ENCODE measurements at places on chromosomes 6 and 20.

DNA sequence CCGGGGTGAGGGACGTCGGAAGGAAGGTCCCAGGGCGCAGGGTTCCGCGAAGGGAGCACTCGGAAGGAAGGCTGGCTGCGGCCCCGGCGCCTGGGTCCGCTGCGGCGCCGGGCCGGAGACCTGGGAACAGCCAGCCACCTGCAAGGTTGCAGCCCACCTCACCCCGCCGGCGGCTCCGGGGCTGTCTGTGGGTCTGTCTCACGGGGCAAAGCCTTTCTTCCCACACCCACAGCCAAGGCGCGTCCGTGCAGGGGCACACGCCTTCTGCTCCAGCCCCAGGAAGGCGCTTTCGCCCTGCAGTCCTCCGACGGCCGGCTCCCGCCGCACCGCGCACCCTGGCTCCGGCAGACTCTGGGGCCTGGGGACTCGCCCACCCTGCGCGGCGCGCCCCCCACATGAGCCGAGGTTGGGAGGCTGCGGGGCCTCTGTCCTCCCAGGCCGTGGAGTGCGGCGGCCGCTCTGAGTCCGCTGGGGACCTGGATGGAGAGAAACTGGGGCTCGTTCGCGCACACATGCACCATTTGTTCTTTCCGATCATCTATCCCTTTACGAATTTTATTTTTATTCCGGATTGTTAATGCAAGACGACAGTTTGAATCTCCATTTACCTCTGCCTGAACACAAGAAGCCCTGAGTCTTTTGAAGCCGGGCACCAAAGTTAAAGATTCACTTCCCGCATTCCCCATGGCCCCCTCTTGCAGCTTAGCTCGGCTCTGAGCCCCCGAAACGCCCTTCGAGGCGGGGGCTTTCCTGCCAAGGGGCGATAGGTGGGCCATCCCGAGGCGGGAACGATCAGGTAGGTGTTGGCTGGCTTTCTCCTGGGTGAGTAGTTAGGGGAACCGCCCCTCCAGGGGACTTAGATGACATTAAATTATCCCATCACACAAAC is 4.5 kb upstream of the FOXC1 start:
- no peak for DNase-seq

DNA sequence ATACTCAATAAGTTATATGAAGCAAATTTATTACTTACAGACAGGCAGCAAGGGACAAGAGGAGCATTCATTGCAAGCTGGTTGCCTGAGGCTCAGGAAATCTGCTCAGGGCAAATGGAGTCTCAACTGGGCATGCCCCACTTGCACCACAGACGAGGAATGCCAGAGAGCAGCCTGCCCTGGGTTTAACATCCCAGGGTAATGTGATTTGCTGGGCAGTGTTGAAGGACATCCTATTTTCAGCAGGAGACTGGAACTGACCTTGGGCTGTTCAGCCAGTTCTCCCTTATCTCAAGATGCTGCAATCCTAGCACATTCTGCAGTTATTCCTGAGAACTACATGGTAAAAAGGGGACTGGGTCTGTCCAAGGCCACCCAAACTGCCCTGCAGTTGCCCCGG is 3.8 kb upstream of the ENTPD6 start:
- no peak for DNase-seq

- DNase-seq = no peak
Measured at GRCh38 chr6:47655719-47656595, 42.4 kb upstream of the ADGRF4 start.

GRCh38 chr6:37146735-37147157 is 23.2 kb upstream of the PIM1 start:
- DNase-seq = no peak

DNA sequence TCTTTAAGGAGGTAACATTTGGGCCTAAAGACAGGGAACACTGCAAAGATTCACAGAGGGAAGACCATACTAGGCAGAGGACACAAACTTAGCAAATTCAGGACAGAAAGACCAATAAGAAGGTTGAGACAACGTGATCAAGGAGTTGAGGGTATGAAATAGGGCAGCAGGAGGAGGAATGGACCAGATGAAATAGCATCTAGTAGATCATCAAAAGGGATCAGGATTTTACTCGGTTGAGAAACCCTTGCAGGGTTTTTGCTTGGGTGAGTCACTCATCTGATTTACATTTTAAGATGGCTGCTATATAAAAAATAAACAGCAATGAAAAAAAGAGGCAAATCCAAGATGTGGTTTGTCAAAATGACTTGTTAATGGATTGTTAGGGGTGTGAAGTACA is 4.7 kb downstream of the BCLAF1 start:
- no peak for DNase-seq

- no peak for DNase-seq
Measured at GRCh38 chr6:52209770-52210169, 23.6 kb downstream of the IL17A start.

GRCh38 chr20:64188682-64189529 is 24.7 kb downstream of the MYT1 start:
- no peak for DNase-seq

DNA sequence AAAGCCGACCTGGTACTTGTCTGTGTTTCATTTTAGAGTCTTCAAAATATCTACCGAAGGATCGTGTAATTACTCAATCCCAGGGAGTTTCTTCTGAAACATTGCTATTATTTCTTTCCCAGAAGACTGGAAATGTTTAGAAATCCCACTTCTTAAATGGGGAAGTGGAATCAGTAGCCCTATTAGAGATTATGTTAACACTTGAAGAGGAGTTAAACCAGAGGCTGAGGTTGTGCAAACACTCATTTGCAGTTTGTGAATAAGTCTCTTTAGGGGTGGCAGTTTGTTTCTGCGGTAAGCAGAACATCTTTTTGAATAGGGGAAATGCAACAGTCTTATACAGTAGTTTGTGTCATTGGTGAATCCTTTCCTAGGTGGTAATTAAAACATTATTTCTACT is 21.3 kb downstream of the DSP start:
- no peak for DNase-seq

DNA sequence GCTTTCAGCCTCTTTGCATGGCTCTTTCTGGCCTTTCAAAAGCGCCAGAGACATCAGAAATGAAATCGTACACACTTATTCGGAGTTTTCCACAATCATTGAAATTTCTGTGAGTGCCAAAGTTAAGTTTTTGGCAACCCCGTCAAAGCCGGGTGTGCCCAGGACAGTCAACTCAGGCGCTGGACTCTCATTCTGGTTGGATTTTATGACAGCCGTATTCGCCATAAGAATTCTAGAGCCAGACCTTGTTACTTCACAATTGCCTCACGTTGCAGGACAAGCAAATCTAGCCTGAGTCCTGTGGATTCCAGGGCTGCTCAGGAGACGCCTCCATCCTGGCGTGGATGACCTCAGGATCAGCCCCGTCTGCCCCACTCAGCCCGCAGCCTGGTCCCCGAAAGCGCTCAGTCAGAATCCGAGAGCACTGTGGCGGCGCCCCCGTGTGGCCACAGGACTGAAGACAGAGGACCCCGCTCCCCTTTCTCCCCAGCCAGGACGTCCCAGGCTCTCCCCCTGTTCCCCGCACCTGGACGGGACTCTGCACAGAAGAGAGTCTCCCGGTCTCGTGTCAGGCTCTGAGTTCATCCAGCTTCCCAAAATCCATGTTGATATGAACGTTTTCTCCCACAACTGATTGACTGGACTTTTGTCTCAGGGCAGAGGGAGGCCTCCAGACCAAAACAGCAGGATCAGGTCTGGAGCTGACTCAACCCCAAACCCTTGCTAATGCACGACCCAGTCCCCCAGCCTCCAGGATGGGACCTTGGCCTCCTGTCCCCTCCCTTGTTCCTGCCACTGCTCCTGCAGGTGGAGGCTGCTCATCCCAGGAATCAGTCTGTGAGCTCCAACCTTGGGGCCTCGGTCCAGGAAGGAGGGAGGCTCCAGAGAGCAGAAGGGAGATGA is 38.2 kb downstream of the MICA start:
- peak; percentile 74 for DNase-seq

GRCh38 chr20:382291-383115 is 1.9 kb downstream of the TRIB3 start:
- DNase-seq = no peak

- DNase-seq = peak; percentile 32
Measured at GRCh38 chr6:130282234-130282995, 59.7 kb upstream of the SAMD3 start.

DNA sequence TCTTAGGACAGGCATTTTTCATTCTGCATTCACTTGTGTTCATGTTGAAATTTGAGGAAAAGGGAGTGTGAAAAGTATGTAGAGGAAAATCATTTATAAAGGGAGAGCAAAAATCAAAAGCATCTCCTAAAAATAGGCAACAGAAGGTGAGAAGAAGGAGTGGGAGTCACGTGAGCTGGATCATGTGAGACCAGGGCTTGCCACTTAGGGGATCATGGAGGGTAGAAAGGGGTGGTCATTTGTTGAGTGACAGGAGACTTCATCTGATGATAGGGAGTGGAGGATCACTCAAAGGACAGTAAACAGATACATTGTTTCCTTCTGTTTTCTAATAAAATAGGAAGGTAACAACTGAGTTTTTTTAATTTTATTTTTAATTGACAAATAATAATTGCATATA is 17.1 kb downstream of the RBM24 start:
- DNase-seq = no peak

DNA sequence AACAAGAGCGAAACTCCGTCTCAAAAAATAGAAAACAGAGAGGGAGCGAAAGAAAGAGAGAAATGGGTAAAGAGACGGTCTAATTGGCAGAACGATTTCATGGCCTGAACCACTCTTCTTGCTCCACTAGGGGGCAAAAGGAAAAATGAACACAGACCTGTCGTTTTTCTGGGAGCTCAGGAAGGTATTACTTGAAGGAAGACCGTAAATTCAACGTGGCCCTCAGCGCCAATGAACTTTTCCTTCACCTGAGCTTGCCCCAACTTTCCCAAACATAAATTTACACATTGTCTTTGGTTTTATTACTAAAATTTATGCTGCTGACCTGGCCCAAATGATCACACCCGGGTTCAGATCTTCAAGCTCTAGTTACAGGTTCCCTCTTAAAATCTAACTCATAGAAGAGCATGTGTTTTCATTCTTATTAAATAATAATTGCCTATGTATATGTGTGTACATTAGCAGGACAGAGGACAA is 67.3 kb downstream of the ATP9A start:
- no peak for DNase-seq

DNA sequence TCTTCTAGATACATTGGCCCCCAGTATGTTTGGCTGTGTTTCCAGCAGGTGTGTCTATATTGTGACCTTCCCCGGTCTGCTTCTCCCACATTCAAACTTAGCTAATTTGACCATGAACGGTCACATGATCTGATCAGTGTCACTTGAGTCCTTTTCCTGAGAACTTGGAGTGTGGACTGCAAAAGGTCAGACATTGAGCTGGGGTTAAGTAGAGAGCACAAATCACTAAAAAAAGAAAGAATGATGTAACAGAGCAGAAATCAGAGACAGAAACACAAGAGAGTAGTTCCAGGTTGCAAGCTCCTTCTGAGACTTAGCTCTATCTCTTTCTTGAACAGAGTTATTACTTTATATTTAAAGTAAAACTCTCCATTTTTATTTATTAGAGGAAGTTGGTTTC is 733.9 kb downstream of the CBLN4 start:
- DNase-seq = no peak

DNA sequence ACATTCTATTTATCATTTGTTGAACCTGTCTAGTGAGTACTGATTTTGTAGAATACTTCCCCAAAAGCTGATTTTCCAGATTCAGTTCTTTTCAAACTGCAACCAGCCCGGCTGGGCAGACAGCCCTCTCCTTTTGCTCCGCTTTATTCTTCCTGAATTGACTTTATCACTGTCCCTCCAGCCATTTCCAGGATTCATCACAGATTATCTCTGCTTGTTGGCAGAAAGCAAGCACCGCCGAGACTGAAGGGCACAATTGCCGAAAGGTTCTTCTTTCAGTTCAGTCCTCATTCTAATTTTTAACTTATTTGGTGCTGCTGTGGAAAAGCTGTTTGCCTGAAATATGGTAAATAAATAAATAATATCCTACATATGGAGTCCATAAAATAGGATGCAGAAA is 369.1 kb upstream of the FLRT3 start:
- DNase-seq = no peak

DNA sequence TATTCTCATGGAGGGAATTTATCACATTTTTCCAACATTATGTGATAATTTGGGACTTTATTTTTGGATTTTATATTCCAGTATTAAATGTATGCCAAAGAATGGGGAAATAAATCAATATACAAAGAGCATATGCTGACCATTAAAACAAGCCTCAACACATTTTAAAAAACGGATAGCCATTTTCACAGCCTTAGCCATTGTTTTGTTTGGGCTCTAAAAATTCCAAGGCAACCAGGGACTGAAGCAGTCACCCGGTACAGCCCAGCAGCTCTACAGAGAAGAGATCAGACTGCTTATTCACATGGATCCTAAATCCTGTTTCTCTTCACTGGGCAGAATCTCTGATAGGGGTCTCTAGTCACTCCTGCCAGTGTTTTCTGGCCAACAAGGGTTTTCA is 150.2 kb upstream of the OGFRL1 start:
- no peak for DNase-seq

DNA sequence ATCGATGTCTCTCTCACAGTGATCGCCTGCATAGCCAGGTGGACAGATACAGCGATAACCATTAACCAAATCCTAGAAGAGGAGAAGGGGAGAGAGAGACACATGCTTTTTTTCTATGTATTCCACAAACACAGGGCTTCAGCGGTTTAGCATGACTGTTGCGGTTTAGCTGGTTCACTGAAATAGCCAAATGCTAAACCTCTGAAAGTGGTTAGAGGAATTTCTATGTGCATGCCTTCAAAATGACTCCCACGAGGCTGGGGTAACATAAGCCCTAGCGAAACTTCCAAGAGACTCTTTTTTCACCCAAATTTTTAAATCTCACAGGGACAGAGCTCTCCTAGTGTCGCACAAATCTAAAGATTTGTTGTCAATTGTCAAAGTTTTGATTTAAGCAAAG is 25.1 kb downstream of the JAG1 start:
- no peak for DNase-seq

- no peak for DNase-seq
Measured at GRCh38 chr6:41730531-41731436, 4.6 kb downstream of the TFEB start.

- no peak for DNase-seq
Measured at GRCh38 chr6:8535519-8535918, 100.2 kb upstream of the SLC35B3 start.

DNA sequence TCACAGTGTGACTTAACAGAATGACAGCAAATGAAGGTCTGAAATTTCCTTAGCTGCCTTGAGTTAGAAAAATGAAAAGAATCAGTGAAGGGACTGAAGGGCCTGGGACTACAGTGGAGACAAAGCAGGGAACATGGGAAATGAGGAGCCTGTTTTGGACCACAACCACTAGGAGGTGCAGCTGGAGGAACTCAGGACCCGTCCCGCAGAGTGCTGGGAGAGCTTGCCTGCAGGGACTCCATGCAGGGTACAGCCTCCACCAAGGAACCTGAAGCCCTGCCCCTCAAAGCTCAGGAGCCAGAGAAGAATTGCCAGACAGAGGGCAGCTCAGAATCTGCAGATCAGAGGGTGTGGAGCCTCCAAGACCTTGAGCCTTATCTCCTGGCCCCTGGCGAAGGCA is 50.7 kb downstream of the LRFN2 start:
- DNase-seq = no peak

Measured in central memory CD4-positive, alpha-beta T cell (primary cell).